Stimulated activated naive CD4-positive, alpha-beta T cell (primary cell): ENCODE measurements at places on chromosomes 11 and 22.

- no peak for DNase-seq
Measured at GRCh38 chr11:103709371-103709770, 327.1 kb upstream of the DDI1 start.

GRCh38 chr11:132444911-132445310 lies 1074.5 kb downstream of the NTM start:
- no peak for DNase-seq

GRCh38 chr11:8068605-8069221 lies 12.3 kb upstream of the TUB start:
- DNase-seq: no peak

GRCh38 chr22:17880468-17880867 lies 106.2 kb upstream of the BID start:
- DNase-seq: no peak

GRCh38 chr11:119892311-119892808 lies 163.4 kb upstream of the NECTIN1 start:
- no peak for DNase-seq

DNA sequence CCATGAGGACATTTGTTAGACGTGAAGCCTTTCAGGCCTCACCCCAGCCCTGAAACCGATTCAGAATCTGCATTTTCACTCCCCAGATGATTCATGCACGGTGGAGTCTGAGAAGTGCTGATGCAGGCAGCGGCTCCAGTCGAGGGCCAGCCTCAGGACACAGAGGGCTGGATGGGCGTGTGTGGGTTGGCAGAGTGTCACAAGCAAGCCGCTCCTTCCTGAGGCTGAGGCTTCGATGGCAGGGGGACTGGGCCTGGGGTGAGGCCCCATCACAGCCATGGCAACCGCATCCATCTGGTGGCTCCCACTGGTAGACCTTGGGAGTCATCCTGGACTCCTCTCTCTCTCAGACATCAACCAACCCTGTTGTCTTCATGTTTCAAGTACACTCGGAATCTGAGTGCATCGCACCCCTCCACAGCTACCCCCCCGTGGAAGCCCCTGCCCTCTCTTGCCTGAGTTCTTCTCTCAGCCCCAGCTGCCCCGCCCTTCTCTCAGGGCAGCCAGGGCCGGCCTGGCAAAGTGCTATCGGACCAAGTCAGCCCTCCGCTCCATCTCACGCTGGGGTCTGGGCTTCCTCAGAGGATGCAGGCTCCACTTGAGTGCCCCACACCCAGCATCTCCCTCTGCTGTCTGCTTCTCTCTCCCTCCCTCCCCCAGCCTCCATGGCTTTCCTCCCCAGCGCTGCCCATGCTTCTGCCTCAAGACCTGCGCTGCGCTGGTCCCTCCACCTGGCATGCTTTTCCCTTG lies 10.6 kb downstream of the KCNC1 start:
- no peak for DNase-seq

- no peak for DNase-seq
Measured at GRCh38 chr11:35363854-35364780, 55.2 kb downstream of the SLC1A2 start.

DNA sequence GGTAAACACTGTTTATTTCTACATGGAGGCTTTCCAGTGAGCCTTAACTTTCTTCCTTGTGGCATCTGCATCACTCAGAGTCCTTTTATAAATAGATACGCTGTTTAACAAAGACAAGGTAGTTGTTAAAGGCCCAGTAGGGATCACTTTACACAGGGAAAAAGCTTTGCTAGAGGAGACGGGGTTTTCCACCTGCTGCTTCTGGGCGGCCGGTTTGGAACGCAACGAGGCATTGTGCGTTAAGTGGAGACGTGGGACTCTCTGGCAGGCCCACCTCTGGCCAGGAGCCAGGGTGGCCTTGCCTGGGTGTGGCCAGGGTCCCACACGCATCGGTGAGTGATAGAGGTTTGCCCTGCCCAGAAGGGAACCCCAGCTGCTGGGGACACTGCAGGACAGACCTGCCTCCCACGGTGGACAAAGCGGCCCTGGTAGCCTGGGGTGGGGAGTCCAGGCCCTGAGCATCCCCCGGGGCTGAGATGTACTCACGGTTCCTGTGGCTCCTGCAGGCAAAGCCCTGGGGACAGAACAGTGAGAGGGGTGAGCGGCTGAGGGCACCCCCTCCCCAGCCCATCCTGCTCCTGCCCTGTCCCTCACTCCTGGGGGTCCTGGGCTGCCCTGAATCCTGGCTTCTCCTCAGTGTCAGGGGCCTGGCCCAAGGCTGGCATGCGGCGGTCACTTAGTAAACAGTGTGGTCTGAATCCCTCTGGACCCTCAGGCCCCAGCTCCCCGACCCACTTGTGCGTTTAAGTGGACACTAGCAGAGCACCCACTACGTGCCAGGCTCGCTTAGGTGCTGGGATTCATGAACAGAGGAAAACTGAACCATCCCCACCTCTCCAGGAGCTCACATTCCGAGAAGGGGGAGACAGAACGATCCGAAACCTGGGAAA lies 4.2 kb downstream of the IL17REL start:
- DNase-seq: no peak

- DNase-seq: peak; percentile 61
Measured at GRCh38 chr11:2892215-2892966, 6.8 kb upstream of the CDKN1C start.

- DNase-seq: no peak
Measured at GRCh38 chr11:111946499-111946898, 9.4 kb downstream of the DIXDC1 start.

- DNase-seq: no peak
Measured at GRCh38 chr11:46967962-46968361, 31.4 kb downstream of the CSTPP1 start.

DNA sequence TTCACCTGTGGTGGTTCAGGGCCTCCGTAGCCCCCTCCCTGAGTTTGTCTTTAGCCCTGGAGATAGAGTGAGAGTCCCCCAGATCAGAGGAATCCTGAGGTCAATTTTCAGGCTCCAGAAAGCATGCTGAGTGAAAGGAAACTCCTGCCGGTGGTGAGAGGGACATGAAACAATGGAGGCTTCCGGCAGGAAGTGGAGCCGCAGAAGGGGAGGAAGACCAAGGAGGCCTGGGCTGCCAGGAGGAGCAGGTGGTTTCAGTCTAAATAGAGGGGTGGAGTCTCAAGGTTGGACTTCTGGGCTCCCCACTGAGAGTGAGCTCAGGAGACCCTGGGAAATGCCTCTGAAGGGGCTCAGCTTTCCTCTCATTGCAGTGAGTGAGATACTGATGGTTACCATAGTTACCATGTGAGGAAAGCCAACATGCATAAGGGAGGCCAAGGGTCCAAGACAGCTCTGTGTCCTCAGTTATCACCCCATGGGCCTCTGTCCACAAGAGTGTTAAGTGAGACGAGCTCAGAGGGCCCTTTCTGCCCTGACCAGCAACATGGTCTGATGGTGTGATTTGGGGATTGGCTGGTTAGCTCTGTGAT lies 10.7 kb downstream of the SLCO2B1 start:
- no peak for DNase-seq

DNA sequence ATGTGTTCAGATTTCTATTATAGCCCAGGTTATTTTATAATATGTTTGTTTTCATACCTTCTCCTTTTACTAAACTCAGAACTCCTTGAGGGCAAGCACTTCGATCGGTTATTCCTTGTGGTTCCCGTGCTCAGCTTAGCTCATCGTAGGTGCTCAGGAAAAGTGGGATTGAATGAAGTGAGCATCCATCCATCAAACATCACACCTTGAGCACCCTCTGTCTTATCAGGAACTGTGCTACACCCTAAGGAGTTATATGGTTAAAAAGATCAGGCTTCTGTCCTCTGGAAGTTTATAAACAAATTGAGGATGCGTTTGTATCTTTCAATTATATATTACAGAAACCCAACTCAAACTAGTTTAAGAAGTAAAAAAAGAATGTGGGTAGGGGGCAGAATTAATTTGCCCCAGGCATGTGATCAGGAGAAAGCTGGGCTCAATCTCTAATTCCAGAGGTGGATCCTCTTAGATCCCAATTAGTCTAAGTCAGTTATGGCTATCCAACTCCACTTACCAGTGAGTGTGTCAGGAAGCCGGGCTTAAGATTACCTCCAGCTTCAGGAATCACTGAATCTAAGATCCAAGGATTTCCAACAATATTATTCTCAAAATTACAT lies 59.9 kb upstream of the RRAS2 start:
- no peak for DNase-seq

GRCh38 chr11:121696177-121696871 lies 243.6 kb upstream of the SORL1-AS1 start:
- no peak for DNase-seq

DNA sequence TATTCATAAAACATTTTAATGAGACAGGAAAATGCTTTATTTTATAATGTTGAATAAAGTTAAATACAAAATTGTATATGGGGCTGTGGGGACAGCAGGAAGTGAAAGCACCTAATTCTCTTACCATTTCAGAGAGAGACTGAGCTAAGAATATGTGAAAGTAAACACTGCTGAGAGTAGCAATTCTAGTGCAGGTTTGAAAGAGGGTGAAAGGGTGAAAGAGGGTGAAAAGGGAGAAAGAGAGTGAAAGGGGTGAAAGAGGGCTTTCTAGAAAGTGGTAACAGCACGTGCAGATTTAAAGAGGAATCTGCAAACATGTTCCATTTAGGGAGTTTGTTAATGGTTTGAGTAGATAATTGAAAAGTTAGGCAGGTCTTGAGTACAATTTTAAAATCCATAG lies 652.0 kb upstream of the CCDC90B start:
- no peak for DNase-seq

DNA sequence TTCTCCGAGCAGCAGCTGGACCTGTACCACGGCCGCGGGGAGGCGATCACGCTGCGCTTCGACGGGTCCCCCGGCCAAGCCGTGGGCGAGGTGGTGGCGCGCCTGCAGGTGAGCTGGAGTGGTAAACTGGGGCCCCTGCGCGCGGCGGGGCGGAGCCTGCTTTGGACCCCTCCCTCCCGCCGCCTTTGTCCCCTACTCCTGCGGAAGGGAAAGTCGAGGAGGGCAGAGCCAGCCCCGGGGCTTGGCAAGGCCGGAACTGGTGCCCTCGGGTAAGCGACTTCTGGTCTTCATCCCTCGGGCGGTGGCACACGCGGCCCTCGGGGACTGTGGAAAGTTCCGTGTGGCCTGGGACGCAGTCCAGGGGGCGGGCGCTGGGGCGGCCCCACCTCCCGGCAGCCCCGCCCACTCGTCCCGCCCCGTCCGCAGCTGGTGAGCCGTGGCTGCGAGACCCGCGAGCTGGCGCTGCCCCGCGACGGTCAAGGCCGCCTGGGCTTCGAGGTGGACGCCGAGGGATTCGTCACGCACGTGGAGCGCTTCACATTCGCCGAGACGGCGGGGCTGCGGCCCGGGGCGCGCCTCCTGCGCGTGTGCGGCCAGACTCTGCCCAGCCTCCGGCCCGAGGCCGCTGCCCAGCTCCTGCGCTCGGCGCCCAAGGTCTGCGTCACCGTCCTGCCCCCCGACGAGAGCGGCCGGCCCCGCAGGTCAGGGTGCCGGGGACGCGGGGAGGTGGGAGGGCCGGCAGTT lies 9.2 kb downstream of the SIPA1 start:
- DNase-seq: no peak

GRCh38 chr11:59144579-59145345 lies 2.1 kb downstream of the FAM111A start:
- peak; percentile 80 for DNase-seq

GRCh38 chr11:23278121-23278520 lies 417.8 kb upstream of the CCDC179 start:
- no peak for DNase-seq

DNA sequence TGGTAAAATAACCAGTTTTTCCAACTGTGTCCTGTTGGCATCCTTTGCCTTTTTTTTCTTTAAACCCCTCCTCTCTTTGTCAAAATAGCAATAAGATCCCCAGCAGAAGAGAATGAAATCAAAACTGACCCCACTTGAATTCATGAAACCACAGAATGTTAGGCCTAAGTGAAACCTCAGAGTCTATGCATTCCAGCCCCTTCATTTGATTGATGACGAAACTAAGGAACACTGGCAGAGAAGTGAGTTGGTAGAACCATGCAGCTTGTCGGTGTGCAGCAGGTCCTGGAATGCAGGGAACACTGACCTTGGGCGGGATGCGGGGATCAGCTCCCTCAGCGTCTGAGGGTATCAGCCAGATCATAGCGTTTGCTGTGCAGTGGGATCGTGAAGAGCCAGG lies 57.5 kb downstream of the GRK3 start:
- no peak for DNase-seq

GRCh38 chr11:57885298-57886050 lies 123.9 kb downstream of the CTNND1 start:
- DNase-seq: no peak

DNA sequence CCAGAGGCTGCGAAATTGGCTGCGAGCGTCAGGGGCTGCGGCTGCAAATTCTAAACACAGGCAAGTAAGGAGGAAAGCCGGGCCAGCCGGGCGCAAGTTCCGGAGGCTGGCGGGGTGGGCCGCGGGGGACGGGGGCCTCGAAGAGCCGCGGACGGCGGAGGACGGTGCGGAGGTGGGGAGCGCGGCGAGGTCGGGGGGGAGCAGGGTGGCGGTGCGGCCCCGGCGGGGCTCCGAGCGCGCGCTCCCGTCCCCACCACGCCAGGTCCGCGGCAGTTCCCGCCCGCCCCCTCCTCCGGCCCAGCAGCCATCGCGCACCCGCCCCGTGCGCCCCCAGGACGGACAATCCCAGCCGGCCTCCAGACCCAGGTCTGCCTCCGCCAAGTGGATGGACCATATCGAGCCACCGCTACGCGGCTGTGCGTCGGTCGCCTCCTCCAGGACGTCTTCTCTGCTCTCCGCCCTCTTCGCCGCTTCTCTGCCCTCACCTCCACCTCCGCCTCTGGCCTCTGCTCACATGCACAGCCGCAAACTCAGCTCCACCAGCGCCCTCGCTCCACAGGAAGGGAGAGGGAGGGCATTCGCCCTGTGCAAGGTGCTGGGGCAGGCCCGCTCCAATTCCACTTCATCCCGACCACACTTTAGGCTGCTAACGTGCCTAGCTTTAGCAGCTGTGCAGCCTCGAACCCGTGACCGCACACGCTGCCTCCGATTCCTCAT lies 7.2 kb downstream of the ELFN2 start:
- no peak for DNase-seq

GRCh38 chr11:71302911-71303310 lies 50.5 kb upstream of the SHANK2 start:
- DNase-seq: no peak

- no peak for DNase-seq
Measured at GRCh38 chr11:116610190-116610589, 162.6 kb downstream of the BUD13 start.

DNA sequence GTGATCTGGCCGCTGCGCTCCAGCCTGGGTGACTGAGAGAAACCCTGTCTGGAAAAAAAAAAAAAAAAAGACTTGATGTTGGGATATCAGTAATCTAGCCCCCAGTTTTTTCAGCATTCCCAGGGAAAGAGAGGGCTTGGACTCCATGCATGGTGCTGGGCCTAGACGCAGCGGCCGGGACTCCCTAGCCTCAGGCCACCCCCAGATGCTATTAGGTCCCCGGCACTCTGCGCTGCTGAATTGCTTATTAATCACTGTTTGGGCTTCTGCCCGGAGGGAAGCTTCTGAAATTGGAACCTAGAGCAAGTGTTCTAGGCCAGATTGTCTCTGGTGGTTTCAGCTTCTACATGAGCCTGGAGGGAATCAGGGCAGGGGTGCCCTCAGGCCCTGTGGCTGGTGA lies 39.0 kb downstream of the SLCO2B1 start:
- no peak for DNase-seq
